ENCODE measurements at places on chromosomes 4 and X.

- DNase-seq, result no peak
Observed at GRCh38 chr4:52051213-52051614, at the start of gene SPATA18. SPATA18 (plus strand) TSS chr4:52051304; CDS start chr4:52051705, 401 bp downstream.

GRCh38 chr4:158121161-158121579, 51.7 kb downstream of the GASK1B start:
- no peak for DNase-seq

DNA sequence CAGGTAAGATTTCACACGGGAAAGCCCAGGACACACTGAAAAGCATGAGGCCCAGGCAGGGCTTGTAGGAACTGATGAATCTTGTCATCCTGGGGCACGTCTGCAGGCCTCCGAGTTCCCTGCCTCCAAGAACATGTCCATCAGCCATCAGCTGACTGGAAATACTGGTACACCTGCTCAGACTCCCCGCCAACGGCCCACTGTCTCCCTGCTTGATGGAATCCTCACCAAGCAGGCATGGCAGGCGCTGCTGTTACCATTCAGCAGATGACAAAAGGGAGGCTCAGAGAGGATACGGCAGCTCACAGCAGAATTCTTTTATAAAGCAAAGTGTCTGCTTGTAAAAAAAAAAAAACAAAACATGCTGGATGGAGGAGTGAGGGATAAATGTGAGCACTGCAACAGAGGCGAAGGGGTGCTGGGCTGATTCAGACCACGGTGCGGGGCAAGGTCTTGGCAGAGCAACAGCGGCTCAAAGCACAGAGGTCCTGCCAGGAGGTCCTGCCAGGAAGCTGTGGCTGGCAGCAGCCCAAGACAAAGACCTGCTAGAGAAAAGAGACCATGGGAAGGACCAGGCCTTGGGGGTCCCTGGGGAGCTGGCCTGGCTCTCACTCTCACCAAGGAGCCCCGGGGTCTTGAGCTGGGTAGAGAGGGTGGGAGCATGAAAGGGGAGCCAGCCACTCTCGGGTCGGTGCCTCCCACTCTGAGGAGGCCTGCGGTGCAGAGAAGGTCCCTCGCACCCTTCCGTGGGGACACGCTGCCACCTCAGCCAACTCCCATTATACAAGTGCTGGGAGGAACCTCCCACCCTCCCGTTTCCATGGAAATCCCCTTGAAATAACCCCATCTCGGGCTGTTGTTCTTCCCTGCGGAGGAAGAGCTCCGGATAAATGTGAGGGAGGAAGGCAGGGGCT, 25.6 kb downstream of the PPP2R2C start:
- DNase-seq, result no peak

DNA sequence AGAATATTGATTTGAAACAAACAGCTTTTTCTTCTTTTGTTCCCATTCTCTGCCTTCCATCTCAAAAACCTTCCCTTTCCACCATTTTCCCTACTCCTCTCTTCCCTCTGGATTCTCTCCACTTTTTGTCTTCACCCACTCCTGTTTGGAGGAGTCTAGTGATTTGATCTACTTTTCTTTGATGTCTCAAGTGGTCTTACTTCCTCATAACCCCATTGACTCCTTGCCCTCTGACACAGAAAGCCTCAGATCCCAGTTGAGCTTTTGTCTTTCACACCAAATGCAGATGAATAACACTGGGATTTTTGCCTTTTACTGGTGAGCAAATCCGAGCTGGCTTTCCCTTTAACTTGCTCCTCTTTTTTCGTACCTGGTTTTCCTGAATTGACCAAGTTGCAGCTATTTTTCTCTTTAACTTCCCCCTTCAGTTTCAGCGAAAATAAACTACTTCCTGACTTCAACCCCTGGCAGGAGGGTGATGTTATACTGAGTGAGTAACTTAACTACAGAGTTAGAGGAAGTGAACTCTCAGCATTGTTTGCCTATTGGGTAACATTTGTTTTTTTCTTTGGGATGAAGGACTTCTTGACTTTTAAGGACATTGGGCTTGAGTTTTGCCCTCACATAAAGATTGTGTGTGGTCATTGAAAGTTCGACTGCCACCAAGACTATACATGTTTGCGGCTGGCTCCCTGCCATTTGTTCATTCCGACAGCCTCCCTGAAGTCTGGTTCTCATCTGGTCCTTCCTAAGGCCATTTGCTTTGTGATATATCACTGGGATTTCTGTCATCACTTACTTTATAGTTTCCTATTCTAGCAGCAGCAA, 392.8 kb upstream of the NR3C2 start:
- no peak for DNase-seq

DNA sequence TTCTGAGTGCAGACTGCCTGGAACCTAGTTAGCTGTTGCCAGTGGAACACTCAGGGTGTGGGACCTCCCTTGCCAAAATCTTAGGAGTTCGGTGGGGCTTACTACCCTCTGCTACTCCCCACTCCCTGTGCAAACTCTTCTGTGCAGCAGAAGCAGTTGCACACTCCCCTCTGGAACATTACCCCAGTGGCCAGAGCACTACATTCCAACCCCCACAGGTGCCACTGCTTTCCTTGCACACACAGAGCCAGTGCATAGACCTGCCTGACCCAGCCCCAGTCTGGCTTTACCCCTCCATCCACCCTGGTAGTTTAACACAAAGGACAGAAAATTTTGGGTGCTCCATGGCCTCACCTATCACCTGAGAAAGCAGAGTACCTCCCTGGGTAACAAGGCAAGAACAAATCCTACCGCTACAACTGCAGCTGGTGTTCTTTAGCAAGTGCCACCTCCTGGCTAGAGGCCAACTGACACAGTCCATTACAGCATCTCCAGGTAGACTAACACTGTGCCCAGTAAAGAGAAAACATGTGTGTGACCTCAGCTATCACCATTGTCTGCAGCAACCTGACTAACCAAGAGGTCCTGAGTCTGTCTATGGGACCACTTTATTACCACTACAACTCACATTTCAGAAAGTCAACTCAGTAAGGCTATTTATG, 11.5 kb upstream of the RASSF6 start:
- DNase-seq, result no peak

DNA sequence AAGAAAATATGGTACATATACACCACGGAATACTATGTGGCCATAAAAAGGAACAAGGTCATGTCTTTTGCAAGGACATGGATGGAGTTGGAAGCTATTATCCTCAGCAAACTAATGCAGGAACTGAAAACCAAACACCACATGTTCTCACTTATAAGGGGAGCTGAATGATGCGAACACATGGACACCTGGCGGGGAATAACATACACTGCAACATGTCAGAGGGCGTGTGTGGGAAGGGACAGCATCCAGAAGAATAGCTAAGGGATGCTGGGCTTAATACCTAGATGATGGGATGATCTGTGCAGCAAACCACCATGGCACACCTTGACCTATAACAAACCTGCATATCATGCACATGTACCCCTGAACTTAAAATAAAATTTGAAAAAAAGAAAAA, 19.5 kb upstream of the CNKSR2 start:
- DNase-seq, result no peak

DNA sequence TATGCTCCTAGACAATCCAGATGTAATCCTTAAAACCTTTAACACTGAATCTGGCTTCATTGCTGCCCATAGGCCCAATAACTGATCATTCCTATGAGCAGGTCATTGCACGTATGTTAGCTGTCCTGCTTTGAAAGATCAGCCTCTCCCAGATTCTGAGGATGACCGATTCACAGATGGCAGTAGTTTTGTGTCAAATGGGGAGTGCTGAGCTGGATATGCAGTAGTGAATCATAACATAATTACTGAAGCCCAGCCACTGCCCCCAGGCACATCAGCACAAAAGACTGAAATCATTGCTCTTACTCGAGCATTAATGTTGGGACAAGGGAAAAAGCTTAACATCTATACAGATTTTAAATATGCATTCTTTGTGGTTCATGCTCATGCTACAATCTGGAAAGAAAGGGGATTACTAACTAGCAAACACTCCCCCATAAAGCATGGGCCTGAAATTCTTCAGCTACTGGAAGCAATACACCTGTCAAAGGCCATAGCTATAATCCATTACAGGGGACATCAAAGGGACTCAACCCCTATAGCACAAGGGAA, 16.4 kb upstream of the ZNF280C start:
- DNase-seq, result no peak
